HEK293T (cell line): ENCODE measurements at places on chromosomes 3 and 15.

- no peak for DNase-seq
These were observed 3.4 kb downstream of the RNU6-1 start for GRCh38 chr15:67836477-67836876.

GRCh38 chr15:74133694-74134386 lies 3.5 kb downstream of the ISLR2 start:
- no peak for DNase-seq

DNA sequence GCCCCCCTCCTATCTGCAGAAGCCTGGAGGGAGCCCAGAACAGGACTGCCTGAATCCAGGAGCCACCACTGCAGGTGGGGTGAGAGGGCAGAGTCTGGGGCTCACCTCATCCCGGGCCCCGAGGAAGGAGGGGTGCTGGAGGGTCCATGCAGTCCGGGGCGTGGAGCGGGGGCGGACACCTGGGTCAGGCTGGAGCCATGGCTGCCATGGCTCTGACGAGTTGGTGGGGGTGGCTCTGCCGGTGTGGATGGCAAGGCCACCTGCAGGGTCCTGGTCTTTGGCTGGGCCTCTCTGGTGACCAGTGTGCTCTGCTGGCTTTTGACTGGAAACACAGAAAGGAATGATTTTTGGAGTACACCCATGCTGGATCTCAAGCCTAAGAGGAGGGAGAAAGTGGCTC lies 47.4 kb downstream of the DZIP1L start:
- DNase-seq: no peak

DNA sequence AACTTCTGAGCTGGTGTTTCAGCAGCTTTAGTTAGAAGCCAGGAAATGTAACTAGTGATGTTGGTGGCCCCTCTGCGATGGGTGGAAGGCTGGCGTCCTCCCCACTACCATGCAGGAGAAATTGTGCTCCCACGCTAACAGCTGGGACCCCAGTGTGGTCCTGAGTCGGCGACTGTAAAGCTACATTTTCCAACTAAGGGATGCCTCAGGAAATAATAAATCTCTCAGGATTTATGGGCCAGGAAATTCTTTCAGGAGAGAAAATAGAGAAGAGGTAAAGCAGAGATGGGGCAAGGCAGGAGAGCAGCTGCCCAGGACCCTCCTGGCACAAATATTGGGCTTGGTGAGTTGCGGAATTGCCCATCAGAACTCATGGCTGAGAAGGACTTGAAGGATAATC lies 186.9 kb downstream of the OPA1 start:
- no peak for DNase-seq

DNA sequence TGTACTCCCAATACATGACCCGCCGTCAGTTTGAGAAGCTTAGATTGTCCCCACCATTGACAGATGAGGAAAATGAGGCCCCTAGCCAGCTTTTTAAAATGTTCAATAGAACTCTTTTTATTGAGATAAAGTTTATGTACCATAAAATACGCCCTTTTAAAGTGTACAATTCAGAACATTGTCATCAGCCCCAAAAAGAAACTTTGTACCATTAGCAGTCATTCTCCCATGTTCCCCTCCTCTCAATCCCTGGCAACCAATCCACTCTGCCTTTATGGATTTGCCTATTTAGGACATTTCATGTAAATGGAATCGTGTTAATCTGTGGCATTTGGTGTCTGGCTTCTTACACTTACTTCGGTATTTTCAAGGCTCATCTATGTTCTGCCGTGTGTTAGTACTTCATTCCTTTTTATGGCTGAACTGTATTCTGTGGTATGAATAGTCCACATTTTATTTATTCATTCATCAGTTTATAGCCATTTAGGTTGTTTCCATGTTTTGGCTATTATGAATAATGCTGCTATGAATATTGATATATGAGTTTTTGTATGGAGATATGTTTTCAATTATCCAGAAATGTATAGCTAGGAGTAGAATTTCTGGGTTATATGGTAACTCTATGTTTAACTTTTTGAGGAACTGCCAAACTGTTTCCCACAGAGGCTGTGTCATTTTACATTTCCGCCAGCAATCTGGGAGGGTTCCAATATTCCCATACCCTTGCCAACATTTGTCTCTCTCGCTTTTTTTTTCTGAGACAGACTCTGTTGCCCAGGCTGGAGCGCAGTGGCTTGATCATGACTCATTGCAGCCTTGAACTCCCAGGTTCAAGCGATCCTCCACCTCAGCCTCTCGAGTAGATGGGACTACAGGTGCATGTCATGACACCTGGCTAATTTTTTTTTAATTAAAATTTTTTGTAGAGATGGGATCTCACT lies 15.3 kb upstream of the PTPN23 start:
- DNase-seq: no peak

DNA sequence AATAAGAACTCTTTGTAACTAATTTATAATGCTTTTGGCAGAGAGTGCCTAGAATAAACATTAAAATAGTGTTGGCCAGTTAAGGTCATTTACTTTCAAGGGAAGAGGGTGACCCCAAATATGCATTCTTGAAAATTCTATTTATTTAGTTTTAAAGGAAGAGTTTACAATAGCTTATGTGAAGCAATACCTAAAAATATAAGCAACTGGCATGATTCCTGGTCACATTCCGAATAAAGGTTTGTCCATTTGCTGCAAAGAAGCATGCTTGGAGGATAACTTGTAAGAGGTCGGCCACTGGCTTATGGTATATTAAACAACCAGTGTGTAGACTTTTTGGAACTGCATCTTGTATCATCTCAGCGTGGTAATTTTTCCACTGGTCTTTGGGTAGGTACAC lies 10.2 kb downstream of the MITF start:
- DNase-seq: no peak

DNA sequence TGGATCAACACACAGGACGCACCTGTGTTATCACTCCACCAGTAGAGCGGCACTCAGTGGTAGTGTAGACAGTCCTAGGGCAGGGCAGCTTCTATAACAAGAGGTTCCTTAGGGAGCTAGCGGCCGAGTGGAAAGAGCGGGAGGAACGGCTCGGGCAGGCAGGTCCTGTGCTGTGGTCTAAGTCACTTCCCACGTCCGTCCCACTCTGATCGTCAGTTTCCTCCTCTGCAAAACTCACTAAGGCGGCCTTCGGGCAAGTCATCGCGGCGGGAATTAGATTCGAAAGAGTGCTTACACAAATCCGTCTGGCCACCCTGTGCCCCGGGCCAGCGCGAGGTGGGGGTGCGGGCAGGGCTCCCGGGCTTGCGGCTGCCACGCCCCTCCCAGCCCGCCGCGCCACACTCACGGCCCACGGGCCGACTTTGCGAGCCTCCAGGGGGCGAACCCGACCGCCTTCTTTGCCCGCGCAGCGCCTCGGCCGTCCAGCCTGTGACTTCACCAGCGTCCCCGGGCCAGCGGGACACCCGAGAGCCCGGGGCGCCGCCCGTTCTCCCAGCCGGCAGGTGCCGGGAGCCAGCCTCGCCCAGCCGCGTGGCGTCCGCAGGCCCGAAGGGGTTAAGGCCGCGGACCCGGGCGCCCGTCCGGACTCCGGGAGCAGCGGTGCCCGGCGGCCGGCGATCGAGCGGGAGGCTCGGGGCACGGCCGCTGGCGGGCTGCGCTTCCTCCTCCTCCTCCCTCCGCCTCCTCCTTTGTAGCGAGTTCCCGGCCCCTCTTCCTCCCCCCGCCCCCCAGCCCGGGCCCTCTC lies 416 bp upstream of the CORO2B start:
- peak; percentile 48 for DNase-seq

DNA sequence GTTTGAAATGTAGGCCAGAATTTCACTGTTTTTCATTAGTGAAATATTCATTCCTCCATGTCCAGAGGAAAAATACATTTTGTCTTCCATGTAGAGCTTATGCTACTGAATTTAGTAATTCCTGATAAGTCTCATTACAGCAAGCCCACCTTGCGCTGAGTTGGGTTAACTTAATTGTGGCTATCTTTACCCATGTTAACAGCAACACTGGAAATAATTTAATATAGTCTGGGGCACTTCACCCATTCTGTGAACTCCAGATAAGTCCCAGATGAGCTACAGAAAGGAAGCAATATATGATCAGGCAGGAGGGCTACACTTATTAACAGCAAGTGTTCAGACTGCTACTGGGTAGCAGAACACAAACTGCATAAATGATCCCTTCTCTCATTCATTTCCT lies 270.1 kb upstream of the CNTN4 start:
- no peak for DNase-seq

GRCh38 chr3:63910001-63910400 lies 2.2 kb downstream of the SCAANT1 start:
- no peak for DNase-seq

DNA sequence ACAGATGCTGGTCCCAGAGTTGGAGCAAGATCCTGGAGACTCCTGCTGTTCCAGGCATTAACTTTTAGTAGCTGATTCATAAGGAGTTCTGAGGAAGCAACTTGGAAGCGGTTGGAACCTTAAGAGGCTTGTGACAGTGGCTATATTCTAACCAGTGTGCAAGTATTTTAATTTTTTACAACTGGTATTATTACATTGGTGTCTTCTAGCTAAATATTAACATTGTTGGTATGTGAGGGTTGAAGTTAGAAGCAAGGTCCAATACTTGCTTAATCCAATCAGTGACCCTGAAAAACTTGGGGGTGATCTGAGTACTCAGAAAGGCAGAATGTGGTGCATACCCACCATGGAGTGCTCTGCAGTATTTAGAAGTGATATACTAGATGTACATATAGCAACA lies 1.5 kb upstream of the OR4F15 start:
- DNase-seq: no peak

DNA sequence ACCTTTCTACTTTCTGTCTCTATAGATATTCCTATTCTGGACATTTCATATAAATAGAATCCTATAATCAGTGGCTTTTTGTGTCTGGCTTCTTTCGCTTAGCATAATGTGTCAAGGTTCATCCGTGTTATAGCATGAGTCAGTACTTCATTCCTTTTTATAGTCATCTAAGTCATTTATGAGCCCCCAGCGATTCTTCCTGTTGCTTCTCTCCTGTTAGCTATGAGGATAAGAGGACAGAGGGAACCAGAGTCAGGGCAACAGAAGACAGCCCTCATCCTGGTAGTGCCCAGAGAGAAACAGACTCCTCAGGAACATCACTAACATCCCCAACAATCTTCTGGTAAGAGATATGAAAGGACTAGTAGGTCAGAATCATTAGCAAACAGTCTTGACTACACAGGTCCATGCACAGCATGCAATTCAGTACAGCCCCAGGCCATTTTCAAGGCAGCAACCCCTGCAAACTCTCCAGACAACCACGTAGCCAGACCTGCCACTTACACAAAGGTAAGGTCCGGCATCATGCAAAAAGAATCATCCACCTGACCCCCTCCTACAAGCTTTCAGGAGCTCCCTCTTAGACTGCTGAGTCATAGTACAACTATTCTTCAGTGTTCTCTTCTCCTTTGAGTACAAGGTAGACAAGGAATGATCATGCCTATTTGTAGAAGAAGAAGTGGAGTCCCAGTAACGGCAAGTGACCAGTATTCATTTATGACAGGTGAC lies 91.5 kb downstream of the MYLK start:
- DNase-seq: no peak

DNA sequence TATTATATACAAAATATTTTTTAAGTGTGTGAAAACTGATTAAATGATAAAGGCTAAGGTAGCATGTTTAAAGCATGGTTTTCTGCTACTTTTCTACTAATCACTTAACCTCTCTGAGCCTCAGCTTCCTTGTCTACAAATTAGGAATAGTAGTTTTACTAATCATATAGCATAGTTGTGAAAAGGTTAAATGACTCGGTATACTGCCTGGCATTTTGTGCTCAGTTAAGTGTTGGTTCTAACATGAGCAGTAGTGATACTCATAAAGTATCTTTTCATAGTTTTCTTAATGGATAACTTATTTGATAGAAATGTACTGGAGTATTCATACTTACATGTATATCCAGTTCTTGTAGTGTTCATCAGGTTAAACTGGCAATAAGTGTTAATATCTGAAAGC lies 13.6 kb downstream of the RASA2 start:
- no peak for DNase-seq

DNA sequence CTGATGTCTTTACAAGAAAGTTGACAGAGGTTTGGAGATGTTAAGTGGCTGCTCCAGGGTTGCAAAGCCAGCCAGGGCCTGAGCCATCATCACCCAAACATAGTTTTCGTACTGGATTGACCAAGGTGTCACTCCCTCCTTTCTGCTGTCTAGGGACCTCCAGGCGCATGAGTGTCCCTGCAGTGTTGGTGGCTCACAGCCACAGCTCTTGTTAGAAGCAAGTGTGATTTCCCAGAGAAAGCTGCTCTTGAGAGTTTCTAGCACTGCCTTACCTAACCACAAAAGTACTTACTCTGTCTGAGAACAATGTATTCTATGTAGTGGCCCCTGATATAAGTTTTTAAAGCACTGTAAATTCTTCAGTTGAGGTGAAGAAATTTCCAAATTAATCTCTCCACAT lies 144.1 kb downstream of the SOX2 start:
- DNase-seq: no peak
